ENCODE measurements at places on chromosomes 7 and 10.
A peak's percentile ranks its signal among the peaks of the same experiment; 100 is the strongest.

- no peak for DNase-seq
Measured at GRCh38 chr10:49332333-49332732, 33.4 kb downstream of the C10orf71 start.

DNA sequence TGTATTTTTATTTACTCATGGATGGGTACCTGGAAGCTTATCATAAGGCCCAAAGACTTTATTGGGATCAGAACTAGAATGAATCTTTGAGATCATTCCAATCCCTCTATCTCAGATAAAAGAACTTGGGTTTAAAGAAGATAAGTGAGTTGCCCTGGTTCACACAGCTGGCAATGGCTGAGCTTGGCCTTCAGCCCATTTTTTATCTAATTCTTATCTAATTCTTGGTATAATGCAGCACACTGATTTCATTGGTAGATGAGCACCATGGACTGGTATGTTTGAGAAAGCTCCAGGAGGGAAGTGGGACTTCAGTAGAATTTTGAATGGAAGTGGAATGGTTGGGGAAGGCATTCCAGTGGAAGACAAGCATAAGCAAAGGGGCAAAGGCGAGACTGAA is 558.9 kb downstream of the REEP3 start:
- no peak for DNase-seq

GRCh38 chr10:11015446-11015934 is 2.2 kb upstream of the CELF2 start:
- DNase-seq = peak; percentile 10

DNA sequence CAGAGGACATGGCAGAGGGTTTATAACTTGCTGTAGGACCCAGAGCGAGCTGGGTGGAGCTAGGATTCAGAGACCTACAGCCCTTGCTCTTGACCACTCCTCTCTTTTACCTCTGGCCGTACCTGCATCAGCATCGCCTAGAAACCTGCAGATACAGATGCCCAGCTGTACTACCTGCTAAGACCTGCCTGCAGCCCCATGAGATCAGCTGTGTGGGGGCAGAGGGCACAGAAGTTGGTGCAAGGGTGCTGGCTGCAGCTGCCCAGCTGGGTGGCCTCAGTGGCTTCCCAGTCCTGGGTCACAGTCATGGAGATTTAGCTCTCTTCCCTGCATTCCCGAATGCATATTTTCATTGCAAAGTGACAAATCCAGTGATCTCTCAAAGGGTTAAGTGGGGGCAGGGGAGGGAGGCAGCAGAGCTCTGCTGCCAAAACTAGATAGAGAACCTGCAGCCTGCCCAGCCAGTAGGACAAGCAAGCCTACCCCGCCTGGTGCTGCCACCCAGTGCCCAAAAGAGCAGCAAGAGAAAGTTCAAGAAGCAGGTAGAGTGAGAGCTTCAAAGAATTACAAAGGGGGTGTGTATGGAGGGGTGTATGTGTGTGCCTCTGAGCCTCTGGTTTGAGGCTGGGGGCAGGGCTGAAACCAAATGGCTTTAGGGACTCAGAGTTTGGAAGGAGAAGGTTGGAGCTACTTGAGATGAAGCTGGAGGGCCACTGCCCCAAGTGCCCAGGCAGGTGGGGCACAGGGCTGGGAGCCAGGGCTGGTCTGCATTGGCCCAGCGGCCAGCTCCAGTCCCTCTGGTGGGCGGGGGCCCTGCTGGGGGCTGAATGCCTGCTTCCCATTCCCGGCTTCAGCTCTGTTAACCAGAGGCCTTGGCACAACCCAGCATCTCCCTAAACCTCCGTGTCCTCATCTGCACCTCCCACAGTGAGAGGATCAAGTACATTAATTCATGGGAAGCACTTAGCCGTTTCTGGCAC is 6.9 kb downstream of the FAM241B start:
- no peak for DNase-seq

- DNase-seq = no peak
Measured at GRCh38 chr10:98038288-98038687, 7.9 kb upstream of the CRTAC1 start.

DNA sequence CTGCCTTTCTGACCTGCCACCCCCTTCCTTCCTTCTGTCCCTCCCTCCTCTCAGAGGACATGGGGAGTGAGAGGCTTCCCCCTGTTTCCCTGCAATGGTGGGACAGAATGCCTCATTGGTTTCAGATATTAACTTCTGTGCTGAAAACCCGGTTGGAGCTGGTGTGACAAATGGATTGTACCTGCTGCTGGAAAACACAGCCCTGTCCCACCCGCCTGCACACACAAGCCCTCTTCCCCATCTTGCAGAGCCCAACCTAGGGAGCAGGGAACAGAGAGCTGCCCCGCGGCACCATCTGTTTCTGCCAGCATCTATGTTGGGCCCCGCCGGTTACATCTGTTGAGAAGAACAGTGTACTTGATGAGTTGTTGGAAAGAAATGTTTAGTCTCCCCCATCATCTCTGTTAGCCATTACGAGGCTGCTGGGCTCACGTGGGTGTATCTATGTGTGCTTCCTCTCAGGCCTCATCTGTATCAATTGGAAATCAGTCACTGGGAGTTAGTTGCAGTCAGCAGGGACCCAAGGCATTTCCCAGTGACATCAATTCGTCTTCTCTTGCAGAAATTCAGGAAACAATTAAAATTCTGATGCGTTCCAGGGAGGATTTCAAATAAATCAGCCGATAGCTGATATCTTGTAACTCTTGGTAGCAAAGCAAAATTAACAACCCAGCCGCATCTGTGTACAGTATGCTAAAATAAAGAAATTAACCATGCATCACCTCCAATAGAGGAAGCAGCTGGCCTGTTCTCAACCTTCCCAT is 725.6 kb upstream of the GALNT17 start:
- no peak for DNase-seq

DNA sequence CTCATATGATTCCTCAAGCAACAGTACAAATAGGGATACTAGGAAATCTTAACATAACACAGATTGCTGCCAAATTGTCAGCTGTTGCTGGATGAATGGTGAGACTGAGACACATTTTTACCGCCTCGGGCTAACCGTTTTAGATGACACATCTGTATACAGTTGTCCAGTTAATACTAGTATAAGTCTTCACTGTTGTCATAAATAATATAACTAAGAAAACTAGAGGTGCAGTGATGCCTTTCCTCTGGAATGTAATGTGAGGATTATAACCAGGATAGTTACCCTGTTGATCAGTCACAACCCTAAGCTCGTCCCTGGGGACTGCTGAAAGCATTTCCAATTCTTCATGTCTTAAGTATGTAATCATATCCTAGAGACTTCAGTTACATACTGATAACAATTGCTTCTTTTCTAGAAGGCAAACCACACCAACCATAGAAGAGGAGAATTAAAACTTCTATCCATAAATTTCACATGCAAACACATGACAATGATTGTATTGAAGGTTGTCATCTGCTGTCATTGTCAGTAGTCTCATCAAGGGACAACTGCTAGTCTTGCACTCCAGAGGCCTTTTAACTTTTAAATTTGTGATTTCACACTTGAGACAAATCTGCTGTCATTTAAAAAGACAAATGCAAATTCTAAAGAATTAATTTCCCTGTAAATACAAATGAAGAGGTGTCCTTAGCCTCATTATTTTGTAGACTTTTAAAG is 100.4 kb upstream of the SEMA3D start:
- DNase-seq = no peak

- DNase-seq = no peak
Measured at GRCh38 chr10:84333864-84334451, 5.6 kb downstream of the CCSER2 start.

All from DMS79 (cell line).